NCI-H1105 treated with DMSO at 0.1 percent for 48 hours (cell line): ENCODE measurements at places on chromosomes 6 and 20.

DNA sequence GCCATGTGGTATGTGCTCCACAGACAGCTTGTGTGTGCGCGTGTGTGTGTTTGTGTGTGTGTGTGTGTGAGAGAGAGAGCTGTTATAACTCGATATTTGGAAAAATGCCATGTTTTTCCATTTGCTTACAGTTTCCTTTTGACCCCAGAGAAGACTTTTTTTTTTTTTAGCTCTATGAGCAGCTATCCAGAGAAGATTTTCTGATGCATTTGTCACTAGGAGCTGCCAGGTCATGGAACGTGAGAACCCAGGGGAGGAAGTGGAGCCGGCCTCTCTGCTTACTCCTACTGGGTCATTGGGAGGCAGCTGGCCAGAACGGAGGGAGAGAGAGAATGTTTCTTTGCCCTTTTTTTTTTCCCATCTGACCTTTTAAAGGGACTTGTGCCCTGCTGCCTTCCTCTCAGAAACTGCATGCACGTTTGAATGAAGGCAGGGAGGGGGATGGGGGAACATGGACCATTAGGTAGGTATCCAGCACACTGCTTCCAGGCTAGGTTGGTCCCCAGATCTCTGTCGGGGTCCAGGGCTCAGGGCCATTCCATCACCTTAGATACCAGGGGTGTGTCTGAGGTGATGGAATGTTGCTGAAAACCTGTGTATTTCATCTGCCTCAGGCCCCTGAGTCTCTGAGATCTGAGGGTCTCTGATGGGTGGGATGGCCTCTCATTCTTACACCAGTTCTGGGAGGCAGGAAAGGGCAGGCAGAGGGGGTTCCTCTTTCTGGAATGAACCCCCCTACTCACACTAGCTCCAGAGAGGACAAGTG, 11.2 kb upstream of the MRPS18A start:
- DNase-seq = no peak

- DNase-seq = no peak
Observed at GRCh38 chr20:59308493-59309201, 8.2 kb downstream of the EDN3 start.

DNA sequence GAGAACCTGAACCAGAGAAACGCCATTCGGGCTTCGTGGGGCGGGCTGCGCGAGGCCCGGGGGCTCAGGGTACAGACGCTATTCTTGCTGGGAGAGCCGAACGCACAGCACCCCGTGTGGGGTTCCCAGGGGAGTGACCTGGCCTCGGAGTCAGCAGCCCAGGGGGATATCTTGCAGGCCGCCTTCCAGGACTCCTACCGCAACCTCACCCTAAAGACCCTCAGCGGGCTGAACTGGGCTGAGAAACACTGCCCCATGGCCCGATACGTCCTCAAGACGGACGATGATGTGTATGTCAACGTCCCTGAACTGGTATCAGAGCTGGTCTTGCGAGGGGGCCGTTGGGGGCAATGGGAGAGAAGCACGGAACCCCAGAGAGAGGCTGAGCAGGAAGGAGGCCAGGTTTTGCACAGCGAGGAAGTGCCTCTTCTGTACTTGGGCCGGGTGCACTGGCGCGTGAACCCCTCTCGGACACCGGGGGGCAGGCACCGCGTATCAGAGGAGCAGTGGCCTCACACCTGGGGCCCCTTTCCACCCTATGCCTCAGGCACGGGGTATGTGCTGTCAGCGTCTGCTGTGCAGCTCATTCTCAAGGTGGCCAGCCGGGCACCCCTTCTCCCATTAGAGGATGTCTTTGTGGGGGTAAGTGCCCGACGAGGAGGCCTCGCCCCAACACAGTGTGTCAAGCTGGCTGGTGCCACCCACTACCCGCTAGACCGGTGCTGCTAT, 904 bp downstream of the B3GALT4 start:
- no peak for DNase-seq

GRCh38 chr6:149895048-149895590, 2.8 kb downstream of the RAET1E start:
- no peak for DNase-seq

DNA sequence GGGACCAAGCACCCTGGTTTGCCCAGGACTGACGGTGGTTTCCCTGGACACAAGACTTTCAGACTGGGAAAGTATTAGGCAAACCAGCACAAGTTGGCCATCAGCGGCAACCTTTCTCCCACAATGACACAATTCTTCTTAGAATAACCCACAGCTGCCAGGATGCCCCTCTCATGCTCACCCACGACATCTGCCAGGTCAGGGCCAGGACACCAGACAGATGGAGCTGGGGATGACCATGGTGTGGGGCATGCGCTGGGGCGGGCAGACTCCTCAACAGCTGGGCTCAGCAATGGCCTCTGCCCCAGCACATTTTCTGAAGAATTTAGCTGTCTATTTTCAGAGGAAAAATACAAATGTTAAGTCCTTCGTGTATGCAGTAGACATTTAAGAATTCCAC, 226.4 kb downstream of the FNDC1 start:
- no peak for DNase-seq

- DNase-seq = no peak
Observed at GRCh38 chr20:3887876-3888620, 1.1 kb upstream of the PANK2 start.

DNA sequence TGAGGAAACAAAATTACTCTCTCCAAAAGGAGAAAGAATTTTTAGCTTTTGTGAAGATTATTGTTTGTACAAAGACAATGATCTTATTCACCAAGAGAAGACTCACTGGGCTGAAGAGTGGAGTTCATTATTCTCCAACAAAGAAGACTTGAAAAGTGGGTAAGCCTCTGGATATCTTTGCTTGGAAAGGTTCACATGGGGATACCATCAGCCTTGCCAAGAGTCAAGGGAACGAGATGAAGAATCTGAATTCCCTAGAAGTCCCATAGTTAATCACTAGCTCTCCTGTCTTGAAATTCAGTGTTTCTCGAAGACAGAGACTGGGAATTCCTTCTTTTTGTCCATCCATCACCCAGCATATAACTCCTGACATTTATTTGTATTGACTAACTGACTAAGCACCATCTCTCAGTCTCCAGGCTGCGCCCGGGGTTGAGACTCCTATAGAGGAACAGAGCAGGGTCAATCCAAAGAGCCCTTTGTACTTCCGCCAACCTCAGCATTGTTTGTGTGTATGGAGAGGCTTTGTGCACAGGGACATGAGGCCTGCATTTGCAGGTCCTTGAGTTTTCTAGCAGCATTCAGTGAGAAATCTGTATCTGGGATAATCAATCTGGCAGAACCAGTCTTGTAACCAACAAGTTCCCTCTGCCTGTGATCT, 461.9 kb downstream of the KIF16B start:
- no peak for DNase-seq

GRCh38 chr20:15065794-15066193, 728.4 kb upstream of the FLRT3 start:
- DNase-seq = no peak

- peak; percentile 40 for DNase-seq
Observed at GRCh38 chr6:32796848-32797776, 19.7 kb downstream of the HLA-DOB start.

DNA sequence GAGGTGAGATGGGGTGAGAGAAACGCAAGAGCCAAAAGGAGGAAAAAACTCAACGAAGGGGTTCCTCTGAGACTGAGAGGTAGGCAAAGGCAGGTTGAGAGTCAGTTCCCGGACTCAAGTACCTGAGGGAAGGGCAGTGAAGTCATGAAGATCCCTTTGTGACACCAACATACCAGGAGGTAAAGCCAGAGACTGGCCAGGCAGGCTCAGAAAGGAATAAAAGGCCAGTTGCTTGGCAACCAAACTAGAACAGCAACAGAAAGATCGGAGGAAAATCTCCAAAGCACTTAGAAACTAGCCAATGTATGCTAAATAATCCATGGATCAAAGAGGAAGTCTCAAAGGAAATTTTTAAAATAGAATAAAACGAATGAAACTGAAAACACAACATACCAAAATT, 209.8 kb upstream of the PROKR2 start:
- no peak for DNase-seq

DNA sequence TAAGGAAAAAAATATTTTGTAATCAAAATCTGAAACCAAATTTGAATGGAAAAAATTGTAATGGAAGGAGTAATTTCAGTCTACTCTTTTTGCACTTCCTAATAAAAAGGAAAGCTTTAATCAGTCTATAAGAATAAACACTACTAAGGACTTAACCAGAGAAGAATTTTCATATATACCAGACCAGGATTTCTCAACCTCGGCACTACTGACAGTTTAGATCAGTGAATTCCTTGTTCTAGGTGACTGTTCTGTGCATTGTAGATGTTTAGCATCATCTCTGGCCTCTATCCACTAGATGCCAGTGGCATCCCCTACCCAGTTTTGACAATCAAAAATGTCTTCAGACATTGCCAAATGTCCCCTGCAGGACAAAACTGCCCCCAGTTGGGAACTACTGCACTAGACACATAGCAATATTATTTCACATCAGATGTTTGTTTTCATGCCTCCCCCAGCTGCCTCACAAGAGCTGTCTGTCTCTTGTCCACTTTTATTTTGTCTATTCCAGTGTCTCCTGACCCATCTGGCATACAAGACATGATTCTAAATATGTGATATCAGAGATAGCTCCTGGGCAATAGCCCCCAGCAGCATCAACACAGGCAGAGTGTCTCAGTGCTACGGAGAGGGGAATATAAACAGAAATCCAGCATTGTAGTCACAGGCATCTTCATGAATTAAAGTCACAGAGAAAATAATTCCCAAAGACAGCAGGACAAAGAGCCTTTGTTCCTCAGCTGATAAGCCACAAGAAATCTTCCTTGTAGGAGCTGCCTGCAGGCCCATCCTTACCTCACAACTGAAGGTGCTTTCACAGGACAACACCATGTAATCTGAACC, 27.0 kb downstream of the DNAAF9 start:
- DNase-seq = no peak

- peak; percentile 79 for DNase-seq
Observed at GRCh38 chr20:49216991-49217578, 2.1 kb upstream of the DDX27 start.

DNA sequence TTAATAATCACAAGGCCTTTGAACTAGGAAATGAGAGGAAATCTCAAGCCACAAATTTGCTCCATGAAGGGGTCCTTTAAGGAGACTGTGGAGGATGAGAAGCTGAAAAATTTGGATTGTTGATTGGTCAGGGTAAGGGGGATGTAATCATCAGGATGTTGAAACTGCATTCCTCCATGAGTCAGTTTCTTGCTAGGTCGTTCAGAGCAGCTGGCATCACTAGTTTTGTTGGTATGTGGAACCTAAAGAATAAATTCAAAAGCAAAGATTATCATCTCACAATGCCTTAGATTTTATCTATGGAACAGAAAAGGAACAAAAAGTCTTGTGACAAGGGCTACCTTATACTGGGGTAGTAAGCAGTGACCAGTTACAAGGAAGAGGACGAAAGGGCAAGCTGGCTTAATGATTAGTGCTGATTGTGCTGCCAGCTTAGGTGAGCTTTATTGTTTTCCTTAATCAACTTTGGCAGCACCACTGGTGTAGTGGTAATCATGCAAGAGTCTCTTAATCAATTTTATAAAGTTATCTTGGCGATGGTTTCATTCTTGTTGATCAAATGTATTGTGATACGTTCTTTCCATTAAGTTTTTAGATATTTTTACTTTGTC, 36.6 kb downstream of the CRISP2 start:
- no peak for DNase-seq

- DNase-seq = no peak
Observed at GRCh38 chr20:48489046-48489463, 338.7 kb downstream of the PREX1 start.

DNA sequence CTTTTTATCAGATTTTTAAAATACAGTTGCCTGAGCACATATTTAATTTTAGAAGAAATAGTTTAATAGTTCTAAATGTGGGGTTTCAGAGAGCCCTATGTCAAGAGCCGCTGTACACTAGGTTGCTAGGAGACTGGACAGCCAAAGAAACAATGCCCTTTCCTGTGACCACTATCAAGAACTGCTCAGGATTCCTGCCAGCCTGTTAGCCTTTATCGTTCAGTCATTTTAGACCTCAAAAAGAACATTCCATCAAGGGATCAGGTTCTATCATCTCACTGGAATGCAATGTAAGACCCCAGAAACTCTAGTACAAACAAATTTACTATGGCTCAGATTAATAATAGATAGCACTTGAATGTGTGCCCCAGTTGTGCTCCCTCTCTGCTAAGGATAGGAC, 181.2 kb upstream of the CCN2 start:
- DNase-seq = no peak

- no peak for DNase-seq
Observed at GRCh38 chr6:35582315-35582714, 69.6 kb upstream of the TULP1 start.

DNA sequence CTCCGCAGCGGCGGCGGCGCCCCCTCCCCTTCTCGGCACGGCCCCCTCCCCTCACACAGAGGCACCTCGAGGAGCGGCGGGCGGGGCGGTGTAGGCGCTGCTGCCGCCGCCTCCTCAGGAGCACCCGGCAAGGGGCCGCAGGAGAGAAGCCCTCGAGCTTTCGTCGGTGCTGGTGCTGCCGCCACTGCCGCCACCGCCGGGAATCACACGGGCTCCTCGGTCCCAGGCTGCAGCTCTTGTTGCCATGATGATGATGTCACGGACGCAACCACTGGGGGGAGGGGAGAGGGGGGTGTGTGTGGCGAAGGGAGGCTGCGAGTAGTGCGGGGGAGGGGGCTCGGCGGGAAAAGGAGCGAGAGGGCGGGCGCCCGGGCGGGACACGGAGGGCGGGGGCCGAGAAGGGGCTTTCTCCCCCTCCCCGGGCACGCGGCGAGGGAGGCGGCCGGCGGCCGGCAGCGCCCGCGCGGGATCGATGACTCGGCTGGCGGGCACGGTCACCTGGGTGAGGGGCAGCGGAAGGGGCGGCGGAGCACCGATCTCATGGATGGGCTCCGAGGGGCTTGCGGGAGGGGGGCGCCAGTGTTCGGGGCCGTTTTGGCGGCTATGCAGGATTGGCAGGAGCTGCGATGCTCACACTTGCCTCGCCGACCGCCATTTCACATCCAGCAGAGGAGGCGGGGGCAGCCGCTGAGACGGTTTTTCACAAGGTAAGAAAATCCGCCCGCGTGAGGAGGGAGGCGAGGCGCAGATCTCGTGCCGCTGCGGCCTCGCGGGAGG, at the start of gene REV3L:
Gene REV3L, minus strand, starts transcription at position 260 of the 777 bp plus-strand sequence. CDS start 330 bp downstream, outside the sequence.
- peak; percentile 96 for DNase-seq

DNA sequence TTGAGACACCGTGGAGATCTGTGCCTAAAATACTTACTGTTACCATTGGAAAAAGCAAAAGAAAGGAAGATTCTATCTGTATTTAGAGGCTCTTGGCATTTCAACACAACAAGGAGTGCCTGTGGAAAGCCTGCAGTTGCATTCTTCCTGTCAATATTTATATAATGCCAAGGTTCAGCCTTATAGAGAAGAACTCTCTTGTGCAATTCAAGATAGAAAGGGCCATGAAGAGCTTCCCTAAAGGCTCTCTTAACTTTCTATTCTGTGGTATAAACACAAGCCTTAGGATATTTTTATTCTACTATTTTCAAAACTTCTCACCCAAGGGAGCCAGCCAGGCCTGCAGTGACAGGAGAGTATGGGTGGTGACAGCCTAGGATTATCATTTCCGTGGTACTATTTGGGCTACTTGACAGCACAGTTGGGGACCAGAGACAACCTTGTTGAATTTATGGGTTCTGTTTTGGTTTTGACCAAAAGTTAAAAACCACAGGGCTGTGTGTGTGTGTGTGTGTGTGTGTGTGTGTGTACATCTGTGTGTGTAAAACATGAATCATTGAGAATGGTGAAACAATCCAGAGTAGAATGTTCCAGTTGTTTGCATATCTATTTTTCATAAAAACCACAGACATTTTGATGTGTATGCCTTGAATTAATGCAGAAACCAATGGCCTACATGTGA, 700.9 kb upstream of the SLC35B3 start:
- DNase-seq = no peak

- DNase-seq = no peak
Observed at GRCh38 chr6:17032590-17032987, 69.3 kb upstream of the STMND1 start.
